ENCODE measurements at places on chromosomes 13 and 19.

DNA sequence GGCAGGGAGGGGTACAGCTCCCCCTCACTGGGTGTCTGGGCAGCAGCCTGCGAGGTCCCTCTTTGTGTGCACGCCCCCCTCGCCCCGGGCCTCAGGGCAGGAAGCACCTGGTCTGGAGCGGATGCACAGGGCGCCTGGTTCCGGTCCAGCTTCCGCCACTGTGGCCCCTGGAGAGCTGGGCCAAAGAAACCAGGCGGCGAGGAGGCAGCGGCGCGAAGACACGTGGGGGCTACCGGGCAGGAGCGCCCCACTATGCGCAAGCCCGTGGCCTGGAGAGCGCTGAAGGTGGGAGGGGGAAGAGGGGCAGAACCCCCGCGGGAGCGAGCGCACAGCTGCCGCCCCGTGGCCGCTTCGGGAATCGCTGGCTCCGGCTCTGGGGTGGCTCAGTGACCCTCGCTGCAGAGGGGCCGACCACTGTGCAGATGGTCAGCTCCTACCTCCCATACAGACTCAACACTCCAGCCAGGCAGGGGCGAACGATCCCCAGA, 1.7 kb upstream of the LYL1 start:
- no peak for DNase-seq

DNA sequence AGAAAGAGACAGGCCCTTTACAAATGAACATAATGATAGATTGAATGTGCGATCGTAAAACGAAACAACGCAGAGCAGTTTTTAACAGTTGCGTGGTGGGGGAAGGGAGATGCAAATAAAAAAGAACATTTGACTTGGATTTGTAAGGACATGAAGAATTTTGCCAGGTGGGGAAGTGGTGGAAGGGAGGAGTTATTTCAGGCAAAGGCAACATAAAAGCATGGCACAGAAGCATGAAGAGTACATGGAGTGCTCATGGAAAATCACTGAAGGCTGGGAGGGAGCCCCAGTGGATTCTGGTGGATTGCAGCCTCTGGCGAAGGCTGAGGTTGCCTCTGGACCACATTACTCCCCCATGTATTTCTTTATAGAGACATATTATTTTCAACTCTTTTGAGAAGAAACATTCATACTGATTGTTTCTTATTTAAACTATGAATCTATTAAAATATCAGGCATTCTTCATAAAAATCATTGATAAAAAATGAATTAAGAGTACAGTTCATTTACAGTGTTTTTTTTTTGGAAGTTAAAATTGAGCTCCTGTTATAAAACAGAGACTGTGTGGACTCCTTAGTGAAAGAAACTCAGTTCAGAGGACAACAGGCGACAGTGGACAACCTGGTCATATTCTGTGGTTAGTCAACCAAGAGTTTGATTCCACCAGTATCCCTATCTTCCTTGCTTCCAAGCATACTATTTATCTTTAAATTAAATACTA, 57.5 kb downstream of the STARD13 start:
- no peak for DNase-seq

GRCh38 chr13:46871557-46871956, 25.3 kb downstream of the HTR2A start:
- no peak for DNase-seq

DNA sequence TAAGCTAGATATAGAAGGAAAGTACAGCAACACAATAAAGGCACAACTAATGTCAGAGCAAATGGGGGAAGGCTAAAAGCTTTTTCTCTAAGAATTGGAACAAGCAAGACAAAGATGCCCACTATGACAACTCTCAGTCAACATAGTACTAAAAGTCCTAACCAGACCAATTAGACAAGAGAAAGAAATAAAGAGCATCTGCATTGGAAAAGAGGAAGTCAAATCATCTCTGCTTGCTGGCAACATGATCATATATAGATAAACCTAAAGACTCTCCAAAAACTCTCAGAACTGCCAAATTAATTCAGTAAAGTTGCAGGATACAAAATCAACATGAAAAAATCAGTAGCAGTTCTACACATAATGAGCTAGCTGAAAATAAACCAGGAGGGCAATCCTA, 542.0 kb downstream of the DIAPH3 start:
- no peak for DNase-seq

GRCh38 chr19:39498798-39499642, at the start of gene DLL3:
Gene DLL3 (plus strand): TSS chr19:39498947. CDS start chr19:39498975, 28 bp downstream.
- no peak for DNase-seq

DNA sequence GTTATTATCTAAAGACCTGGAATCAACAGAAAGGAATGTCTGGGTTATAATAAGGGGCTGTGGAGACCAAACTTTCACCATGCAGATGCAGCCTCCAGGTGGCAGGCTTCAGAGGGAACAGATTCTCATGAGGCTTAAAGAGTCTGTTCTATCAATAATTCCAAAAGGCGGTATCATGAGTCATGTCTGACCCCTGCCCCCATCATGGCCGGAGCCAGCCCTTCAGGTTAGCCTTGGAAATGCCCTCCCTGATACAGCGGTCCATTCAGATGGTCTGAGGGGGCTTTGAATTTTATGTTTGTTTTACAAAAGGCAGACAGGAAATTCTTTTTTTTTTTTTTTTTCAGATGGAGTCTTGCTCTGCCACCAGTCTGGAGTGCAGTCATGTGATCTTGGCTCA, 21.7 kb upstream of the LAMP1 start:
- DNase-seq, result peak; percentile 28

DNA sequence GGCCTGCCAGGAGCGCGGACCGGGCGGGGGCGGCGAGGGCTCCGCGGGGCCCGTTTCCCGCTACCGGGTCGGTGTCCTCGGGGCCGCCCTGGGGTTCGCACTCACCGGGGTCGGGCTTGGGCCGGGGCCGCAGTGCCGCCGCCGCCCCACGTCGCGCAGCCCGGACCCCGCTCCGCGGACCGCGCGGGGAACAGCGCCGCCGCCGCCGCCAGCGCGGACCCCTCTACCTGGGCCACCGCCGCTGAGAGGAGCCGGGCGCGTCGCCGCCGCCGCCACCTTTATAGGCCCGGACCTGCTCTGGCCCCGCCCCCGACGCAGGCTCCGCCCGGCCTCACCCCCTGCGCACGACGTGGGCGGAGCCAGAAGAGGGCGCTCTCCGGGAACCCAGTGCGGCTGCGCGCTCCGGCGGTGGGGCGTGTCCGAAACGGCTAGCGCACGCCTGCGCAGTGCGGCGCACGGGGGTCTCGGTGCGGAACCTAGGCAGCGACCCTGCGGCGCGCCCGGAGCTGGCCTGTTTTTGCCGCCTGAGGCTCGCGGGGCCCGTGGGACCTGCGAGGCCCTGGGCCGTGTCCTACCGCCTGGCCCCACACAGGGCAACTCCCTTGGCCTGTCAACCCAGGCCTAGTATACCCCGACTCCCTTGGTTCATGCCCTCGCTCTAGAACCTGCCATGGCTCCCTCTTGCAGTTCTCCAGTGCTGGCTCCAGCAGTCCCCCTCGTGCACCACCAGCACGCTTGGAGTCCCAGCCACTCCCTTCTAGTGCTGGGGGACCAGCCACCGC, at the start of gene MKNK2:
Gene MKNK2, minus strand, starts transcription at position 254 of the 782 bp plus-strand sequence. CDS start 393 bp downstream, outside the sequence.
- DNase-seq, result no peak
